ENCODE measurements at places on chromosomes 13 and 19. TPM values are rescaled to one million over a fixed set of nuclear protein-coding genes. Genes with fewer than 3 reads are reported as not detected.

AP3D1 gene
- 103 TPM for total RNA-seq

PRR36 gene
- 0.05 TPM for total RNA-seq

PSG11 gene
- total RNA-seq, result not detected

DNA sequence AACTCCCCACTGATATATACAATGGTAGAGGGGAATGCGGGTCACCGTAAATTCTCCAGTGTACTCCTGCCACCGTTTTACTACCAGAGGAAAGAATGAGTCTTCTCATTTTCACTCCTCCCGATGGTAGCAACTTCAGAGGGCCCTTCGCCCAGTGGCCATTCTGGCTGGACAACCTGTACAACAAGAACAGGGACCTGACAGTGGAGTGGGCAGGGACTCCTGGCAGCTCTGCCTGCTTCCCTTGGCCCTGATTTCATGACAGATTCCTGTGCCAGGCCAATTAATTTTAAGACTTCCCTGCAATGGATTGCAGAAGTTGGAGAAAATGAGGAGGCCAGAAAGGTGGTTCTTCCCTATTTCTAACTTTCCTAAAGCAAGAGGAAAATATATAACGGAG is 148.9 kb downstream of the GPC6 start:
- H3K36me3 ChIP-seq, result no peaks in the 10 kb centered on the region
- H3K4me1 ChIP-seq, result no peaks in the 10 kb centered on the region
- DNase-seq, result no peak
- no peaks in the 10 kb centered on the region for H3K27me3 ChIP-seq

- H3K4me1 ChIP-seq, result peaks cover 45% of the 10 kb centered on the region
- H3K27me3 ChIP-seq, result peaks cover 20% of the 10 kb centered on the region
- H3K36me3 ChIP-seq, result no peaks in the 10 kb centered on the region
- no peak for DNase-seq
- no peak overlapping the region for H3K4me3 ChIP-seq
- H3K27ac ChIP-seq, result no peak overlapping the region
Observed at GRCh38 chr19:41933693-41934426, 5.6 kb upstream of the ERFL start.

DNA sequence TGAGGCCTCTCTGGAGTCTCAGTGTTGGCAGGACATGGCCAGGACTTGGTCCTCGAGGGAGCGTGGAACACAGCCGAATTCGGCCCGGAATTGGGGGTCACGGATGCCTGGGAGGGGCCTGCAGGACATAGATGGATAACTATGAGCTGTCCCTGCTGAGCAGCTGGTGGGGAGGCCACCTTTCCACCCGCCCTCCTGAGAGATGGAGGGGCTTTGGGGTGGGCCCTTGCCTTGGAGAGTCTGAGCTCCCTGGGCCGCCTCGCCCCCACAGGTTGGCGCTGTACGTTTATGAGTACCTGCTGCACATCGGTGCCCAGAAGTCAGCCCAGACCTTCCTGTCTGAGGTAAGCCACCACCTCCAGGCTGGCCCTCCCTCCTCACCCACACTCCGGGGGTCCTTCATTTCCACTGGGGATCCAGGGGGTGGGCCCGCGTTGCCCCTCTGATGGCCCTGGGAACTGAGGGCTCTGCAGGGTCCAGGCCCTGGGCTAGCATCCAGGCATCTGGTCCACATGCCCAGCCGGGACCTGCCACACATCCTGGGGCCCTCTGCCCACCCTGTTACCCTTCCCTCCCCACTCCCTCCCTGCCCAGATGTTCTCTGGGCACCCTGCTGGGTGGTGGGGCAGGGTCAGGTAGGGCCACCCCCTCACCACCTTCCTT is 8.0 kb downstream of the SSBP4 start:
- H3K4me1 ChIP-seq, result peaks cover 26% of the 10 kb centered on the region
- H3K27me3 ChIP-seq, result no peaks in the 10 kb centered on the region
- H3K4me3 ChIP-seq, result no peak overlapping the region

DNA sequence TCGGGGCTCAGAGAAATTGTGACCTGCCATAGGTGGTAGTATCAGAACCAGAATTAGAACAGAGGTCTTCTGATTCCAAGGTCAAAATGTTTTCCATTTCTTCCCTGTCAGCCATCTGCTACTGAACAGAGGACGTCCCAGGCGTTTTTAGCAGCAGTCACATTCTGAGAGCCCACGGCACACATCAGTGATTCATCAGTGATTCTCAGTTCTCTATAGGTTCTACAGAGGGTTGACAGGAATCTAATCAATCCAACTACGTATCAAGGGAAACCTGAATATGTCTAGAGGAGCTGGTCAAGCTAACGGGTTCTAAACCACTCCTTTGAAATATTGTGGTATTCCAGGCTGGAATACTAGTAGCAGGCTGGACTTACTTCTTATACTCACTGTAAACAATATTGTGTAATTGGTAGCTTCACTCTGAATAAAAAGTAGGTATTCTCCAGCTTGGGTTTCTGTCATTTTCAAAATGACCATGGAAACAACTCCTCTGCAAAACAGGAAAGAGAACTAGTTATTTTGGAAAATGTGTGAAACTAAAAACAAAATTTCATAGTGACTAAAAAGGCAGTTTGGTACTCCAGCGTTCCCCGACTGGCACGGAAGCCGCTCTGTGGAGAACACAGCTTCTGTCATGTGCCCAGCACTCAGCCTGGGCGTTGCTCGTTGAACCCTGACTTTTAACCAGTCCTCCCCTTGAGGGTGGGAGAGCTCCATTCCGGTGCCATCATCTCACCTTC is 43.2 kb downstream of the FLT3 start:
- no peaks in the 10 kb centered on the region for H3K4me1 ChIP-seq
- no peaks in the 10 kb centered on the region for H3K36me3 ChIP-seq
- no peak for DNase-seq

- H3K27ac ChIP-seq, result no peak overlapping the region
- no peaks in the 10 kb centered on the region for H3K36me3 ChIP-seq
- H3K4me3 ChIP-seq, result no peak overlapping the region
Observed at GRCh38 chr13:51885651-51886050, 23.9 kb downstream of the CCDC70 start.

DNA sequence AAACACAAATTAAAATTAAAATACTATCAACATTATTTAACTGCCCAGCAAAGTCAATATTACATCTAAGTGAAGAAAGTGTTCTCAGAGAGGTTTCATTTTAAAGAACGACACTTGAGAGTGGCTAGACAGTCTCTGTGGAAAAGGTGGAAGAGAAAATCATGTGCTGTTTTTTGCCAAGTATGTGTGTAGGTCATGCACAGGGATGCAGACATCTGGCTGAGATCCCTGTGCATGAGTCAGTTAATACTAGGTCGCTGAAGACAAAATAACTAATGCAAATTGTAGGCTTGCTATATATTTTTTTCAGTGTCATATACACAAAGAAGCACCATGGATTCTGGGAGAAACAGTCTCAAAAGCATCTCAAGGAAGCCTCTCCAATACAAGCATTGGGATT is 44.3 kb upstream of the ENOX1 start:
- no peaks in the 10 kb centered on the region for H3K36me3 ChIP-seq
- no peaks in the 10 kb centered on the region for H3K4me1 ChIP-seq
- H3K27me3 ChIP-seq, result peaks cover 6% of the 10 kb centered on the region
